ENCODE measurements at places on chromosomes 1 and 21. TPM values are rescaled to one million over a fixed set of nuclear protein-coding genes. Genes with fewer than 3 reads are reported as not detected.

- no peak for DNase-seq
These were observed 22.5 kb downstream of the MMEL1 start for GRCh38 chr1:2610036-2610959.

- DNase-seq, result peak; percentile 32
These were observed 504 bp downstream of the DHRS3 start for GRCh38 chr1:12617511-12617900.

DNA sequence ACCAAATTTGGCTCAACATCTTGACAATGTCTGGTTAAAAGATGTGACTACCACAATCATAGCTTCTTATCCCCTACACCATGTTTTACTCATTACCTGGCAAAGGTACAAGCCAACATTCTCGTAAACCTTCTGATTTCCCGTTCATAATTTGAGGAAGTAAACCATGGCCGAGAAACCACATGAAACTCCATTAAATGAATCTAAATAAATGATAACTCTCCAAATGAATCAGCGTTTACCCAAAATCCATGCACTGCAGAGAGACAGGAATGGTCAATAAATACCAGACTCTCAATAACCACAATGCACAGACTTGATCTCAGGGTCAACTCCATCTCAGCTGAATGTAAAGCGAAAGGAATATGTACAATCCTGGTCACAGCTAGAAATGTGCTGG, 125.2 kb downstream of the TYW3 start:
- DNase-seq, result no peak

DNA sequence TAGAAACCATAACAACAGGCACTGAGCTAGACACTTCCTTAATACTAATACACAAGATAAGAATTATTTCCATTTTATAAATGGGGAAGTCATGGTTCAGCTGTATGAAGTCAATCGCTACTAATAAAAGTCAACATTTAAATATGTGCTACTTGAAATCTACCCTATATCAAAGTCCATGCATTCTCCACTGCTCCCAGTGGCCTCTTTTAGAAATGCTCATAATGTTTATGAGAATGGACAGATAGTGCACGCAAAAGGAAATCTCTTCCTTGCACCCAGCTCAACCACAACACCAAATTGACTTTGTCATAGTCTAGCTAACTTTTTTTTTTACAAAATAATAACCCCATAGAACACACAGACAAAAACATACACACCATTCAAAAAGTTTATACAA, 281.7 kb upstream of the CXADR start:
- DNase-seq, result no peak

GRCh38 chr1:170836141-170836540, 99.2 kb upstream of the MROH9 start:
- no peak for DNase-seq

Gene FOXD3
- not detected for total RNA-seq

Gene PTPRU
- 1.8 TPM for total RNA-seq

- no peak for DNase-seq
These were observed 21.8 kb upstream of the TNFRSF1B start for GRCh38 chr1:12144969-12145368.

- no peak for DNase-seq
These were observed 123.6 kb downstream of the MACF1 start for GRCh38 chr1:39328095-39328494.

- no peak for DNase-seq
These were observed 7.7 kb upstream of the ATP1A1 start for GRCh38 chr1:116365353-116365780.

Gene OR10Z1
- total RNA-seq, result not detected

Gene RGS4
- total RNA-seq, result 2.8 TPM

Gene SERPINC1
- not detected for total RNA-seq

GRCh38 chr21:31110430-31110829, 72.2 kb upstream of the KRTAP19-8 start:
- no peak for DNase-seq

DNA sequence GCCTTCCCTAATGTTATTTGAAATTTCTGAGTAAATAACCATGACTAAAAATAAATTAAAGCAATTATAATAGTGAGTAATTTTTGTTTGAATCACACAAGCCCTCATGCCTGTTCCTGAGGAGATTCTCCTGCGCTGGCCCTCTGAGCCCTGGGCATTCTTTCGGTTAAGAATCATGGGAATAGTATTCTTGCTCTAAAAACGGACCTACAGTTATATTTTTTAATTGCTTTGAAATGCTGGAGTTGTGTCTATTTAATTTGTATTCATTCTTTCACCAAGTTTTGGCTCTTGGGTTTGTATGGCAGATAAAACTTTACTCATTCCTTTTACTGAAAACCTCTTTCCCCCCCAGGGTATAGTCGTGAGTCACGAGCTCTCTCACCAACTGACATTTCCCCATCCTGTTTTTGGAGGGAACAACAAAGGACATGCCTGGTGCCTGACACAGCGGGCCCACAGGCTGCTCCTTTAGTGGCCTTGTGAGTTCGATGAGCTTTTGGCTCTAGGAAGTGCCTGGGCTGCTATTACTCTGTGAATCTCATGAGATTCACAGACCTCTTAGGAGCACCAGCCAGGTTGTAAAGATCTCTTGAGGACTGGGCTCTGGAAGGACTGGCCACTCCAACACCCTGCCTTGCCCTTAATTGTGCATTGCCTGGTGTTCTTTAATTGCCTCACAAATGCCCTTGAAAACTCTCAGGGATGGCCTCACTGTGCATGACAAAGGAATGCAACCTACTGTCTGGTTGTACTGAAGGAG, 58.6 kb downstream of the DDR2 start:
- peak; percentile 94 for DNase-seq

- no peak for DNase-seq
These were observed 129.1 kb downstream of the PIK3R3 start for GRCh38 chr1:46003315-46003714.

DNA sequence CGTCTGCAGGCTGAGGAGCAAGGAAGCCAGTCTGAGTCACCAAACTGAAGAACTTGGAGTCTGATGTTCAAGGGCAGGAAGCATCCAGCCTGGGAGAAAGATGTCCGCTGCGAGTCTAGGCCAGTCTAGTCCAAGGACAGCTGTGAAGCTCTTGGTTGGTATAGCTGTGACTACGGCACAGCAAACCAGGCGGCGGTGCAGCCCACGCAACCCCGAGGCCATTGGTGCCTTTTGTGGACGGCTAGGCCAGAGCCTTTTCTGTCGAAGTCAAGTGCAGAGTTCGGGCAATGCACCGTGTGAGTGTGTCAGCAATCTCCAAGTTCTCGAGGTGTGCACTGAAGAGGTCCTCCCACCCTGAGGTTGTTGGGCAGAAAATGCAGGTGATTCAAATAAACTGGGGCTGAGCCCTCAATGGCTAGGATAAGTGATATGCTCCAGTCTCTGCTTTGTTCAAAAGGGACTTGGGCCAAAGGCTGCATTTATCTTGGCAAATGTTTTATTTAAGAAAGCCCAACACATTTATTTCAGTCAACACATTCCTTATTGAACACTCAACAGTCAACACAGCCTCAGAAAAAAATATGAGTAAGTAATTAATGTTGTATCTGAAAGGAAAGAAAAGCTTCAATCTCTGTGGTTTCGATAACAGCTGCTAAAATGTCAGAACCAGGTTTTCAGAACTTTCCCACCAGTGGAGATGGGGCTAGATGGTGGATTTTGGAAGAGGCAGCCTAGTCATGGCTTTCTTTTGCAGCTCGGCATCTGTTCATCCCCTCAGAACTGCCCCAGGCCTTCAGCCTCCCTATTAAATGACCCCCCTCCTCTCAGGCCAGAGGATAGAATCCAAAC, 78.1 kb upstream of the COX20 start:
- DNase-seq, result no peak

DNA sequence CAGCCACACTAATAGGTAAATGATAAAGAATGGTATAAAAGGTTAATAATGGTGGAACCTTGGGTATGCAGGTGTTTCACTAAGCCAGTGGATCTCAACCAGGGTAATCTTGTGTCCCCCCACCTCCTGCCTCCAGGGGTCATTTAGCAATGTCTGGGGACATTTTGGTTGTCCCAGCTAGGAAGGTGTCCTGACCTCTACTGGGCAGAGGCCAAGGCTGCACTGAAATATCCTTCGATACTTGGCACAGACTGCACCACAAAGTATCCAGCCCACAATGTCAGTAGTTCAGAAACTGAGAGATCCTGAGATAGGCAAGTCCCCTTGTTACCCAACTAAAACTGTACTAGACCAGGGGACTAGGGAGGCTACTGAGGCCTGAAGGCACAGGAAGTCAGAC, 113.6 kb upstream of the TIAM1 start:
- no peak for DNase-seq

Gene ADGRL4
- 109 TPM for total RNA-seq

Gene DNAJC28
- 0.99 TPM for total RNA-seq

DNA sequence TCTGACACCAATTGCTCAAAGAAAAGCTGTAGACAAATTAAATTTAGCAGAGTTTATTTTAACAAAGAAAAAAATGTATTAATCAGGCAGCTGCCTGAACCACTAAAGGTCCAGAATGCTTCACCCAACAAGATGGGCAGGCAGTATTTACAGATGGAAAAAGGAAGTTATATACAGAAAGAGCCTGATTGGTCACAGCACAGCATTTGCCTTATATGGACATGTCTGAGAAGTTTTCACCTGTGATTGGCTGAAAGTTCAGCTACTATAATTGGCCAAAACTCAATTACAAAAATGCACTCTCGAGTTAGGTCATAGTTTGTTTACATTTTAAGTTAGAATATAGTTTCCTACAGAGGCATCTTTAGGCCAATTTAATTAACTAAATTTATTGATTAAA, 15.1 kb upstream of the FMO1 start:
- DNase-seq, result no peak
